K562 (cell line): ENCODE measurements at places on chromosomes 16 and 17. TPM values are rescaled to one million over a fixed set of nuclear protein-coding genes. Genes with fewer than 3 reads are reported as not detected.

DNA sequence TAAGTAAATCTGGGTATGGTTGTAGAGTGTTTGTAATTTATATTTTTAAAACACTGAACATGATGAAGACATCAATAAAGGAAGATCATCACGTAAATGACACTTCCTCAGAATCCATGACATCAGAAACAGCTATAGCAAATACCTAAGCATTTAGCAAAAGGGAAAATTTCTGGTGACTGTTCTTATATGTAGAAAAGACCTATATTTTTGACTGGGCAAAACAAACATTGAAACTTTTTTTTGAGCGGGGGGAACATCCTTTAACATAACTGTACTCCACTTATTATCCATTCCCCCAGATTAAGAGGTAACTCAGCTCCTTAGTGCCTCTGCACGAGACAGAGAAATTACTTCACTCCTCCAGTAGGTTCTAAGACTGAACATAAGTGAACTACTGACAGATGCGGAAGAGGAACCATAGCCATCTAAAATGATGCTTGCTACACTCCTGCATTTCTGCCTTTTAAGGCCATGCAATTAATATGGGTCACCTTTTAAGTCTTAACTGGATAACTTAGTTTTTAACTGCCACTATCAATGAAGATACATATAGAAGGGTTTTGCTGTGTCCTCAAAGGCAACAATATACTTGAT, 9.4 kb downstream of the CRYBA1 start:
- no peaks in the 10 kb centered on the region for H3K27me3 ChIP-seq
- no peak overlapping the region for H3K4me3 ChIP-seq
- peaks cover 57% of the 10 kb centered on the region for H3K36me3 ChIP-seq

DNA sequence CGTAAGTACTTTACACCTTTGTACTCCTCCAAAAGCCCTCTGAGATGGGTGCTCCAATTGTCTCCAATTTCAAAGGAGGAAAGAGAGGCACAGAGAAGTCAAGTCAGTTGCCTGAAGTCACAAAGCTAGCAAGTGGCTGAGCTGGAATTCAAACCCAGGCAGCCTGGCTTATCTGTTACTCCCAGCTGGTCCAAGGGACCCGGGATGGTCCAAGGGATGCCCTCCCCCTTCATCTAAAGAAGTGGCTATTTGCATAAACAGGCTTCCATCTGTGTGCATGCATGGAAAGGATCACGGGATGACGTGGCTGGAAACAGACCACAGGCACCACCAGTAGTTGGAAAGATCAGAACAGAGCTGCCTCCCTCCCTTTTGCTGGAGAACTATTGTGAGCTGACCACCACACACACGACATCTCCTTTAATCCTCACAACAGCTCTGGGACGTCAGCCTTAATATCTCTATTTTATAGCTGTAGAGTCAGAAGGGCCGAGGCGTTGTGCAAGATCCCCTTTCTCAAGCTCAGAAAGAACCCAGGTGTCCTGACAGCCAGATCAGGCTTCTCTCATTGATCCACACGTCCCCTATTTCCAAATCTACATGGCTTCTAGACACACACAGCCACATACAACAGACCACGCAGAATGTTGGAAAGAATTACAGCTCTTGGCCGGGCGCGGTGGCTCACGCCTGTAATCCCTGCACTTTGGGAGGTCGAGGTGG, 10.9 kb upstream of the COL1A1 start:
- peaks cover 55% of the 10 kb centered on the region for H3K4me1 ChIP-seq
- H3K27ac ChIP-seq, result no peak overlapping the region; the same call in 2 of the 3 replicates
- no peaks in the 10 kb centered on the region for H3K27me3 ChIP-seq

The TBC1D3 gene
- total RNA-seq, result 1.9 and 2.3 TPM in 2 replicates

- no peak overlapping the region for H3K4me3 ChIP-seq
- peaks cover 13% of the 10 kb centered on the region; the same call in 2 of the 3 replicates for H3K36me3 ChIP-seq
- no peaks in the 10 kb centered on the region for H3K27me3 ChIP-seq
- no peak for DNase-seq
- peaks cover 6% of the 10 kb centered on the region for H3K4me1 ChIP-seq
Measured at GRCh38 chr17:83029571-83029970, 49.8 kb upstream of the METRNL start.

DNA sequence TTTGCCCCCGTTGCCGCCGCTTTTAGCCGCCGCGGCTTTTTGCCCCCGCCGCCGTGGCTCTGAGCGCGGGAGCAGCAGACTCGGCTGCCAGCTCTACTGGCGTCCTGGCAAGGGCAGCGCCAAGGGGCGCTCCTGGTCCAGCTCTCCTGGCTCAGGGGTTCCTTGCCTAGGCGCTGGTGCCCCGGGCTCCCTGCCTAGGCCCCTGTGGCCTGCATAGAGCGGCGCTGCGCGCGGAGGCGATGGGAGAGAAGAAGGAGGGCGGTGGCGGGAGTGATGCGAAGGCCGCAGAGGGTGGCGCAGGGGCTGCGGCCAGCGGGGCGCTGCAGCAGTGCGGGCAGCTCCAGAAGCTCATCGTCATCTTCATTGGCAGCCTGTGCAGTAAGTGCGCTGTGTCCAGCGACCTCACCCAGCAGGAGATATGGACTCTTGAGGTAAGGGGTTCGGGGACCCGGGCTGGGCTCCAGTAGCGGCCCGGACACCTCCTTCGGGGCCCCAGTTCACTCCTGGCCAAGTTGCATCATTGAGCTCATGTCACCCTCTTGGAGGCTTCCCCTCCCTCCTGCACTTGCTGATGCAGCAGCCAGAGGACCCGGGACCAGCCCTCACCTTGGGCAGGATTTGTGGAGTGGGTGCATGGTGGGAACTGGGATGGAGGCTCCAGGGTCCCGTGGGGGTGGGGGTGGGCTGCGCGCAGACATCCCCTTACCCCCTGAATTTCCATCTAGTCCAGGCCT, 1344.4 kb downstream of the TP53TG3F start:
- H3K27me3 ChIP-seq, result no peaks in the 10 kb centered on the region
- no peak overlapping the region for H3K4me3 ChIP-seq
- no peak overlapping the region for H3K27ac ChIP-seq
- DNase-seq, result no peak
- H3K36me3 ChIP-seq, result no peaks in the 10 kb centered on the region

- H3K27ac ChIP-seq, result no peak overlapping the region
- no peak for DNase-seq
- no peaks in the 10 kb centered on the region for H3K27me3 ChIP-seq
Measured at GRCh38 chr17:75706042-75706728, 15.1 kb upstream of the ITGB4 start.

- no peak overlapping the region for H3K4me3 ChIP-seq
- H3K27me3 ChIP-seq, result peaks cover 27% of the 10 kb centered on the region
- H3K27ac ChIP-seq, result no peak overlapping the region
- peaks cover 8% of the 10 kb centered on the region; the same call in 2 of the 3 replicates for H3K36me3 ChIP-seq
Measured at GRCh38 chr16:66926961-66927436, 1.7 kb upstream of the RRAD start.

DNA sequence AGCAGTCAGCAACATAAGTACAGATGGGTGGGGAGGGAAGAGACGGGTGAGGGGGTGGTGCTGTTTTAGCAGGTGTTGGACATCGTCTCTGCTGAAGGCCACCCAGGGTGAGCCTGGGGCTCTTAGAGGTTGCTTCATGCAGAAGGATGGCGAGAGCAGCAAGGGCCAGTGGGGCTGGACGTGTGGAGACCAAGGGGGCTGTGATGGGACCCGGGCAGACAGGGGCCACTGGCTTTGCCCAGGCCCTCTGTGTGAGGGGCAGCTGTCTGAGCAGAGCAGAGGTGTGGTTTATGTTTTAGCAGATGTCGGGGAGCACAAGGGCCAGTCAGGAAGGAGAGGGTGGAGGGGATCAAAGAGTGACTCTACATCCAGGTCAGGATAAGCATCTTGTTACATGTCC, 4.8 kb downstream of the NARF start:
- H3K27me3 ChIP-seq, result no peaks in the 10 kb centered on the region; the same call in 2 of the 3 replicates
- no peak overlapping the region; the same call in 2 of the 3 replicates for H3K27ac ChIP-seq
- H3K4me3 ChIP-seq, result no peak overlapping the region
- peak; percentile 19 for DNase-seq
- peaks cover 49% of the 10 kb centered on the region for H3K4me1 ChIP-seq
- peaks cover 83% of the 10 kb centered on the region for H3K36me3 ChIP-seq

The HS3ST2 gene
- total RNA-seq, result not detected in 2 replicates

The FOXO3B gene
- total RNA-seq, result 3.9 and 5.2 TPM in 2 replicates

- H3K27me3 ChIP-seq, result no peaks in the 10 kb centered on the region
- no peak for DNase-seq
- peak overlapping the region; percentile 58 for H3K4me3 ChIP-seq
Measured at GRCh38 chr17:41687828-41688640, 651 bp upstream of the EIF1 start.

The RAPGEFL1 gene
- 3.6 and 4.1 TPM in 2 replicates for total RNA-seq

- no peaks in the 10 kb centered on the region for H3K36me3 ChIP-seq
- no peaks in the 10 kb centered on the region for H3K4me1 ChIP-seq
- H3K4me3 ChIP-seq, result no peak overlapping the region
- no peak overlapping the region for H3K27ac ChIP-seq
- H3K27me3 ChIP-seq, result no peaks in the 10 kb centered on the region
- DNase-seq, result no peak
Measured at GRCh38 chr16:31674686-31675085, 147.0 kb downstream of the AHSP start.

GRCh38 chr17:2872282-2872681, 76.0 kb downstream of the RAP1GAP2 start:
- H3K4me1 ChIP-seq, result no peaks in the 10 kb centered on the region
- DNase-seq, result no peak
- H3K4me3 ChIP-seq, result no peak overlapping the region
- H3K27ac ChIP-seq, result no peak overlapping the region

GRCh38 chr17:5669191-5669590, 84.9 kb upstream of the NLRP1 start:
- H3K27me3 ChIP-seq, result peaks cover 37% of the 10 kb centered on the region
- no peak overlapping the region for H3K4me3 ChIP-seq
- DNase-seq, result no peak
- no peaks in the 10 kb centered on the region for H3K4me1 ChIP-seq
- H3K36me3 ChIP-seq, result no peaks in the 10 kb centered on the region

DNA sequence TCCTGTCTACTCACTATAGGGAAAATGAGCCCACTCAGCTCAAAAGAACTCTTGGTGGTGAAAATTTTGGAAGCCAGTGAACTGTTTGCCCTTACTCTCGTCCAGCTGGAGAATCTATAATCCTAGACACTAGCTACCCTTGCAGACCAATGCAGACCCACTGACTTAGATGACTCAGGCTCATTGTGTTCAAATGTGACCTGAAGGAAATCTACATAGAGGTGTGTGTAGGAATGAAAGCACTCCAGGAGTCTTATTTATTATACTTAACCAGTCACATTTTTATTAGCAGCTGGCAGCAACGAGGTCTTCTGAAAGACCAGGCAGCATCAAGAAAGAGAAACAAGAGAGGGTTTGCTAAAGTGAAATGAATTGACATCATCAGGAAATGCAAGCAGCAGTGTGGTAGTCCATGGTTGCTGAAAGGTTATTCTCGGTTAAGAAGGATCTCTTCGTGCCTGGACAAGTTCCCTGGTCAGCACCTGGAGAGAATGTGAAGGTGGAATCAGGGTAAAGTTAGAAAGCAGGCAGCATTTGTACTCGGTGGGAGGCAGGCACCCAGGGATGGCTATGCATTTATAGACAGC, 1.4 kb downstream of the KRTAP29-1 start:
- no peak for DNase-seq
- H3K4me1 ChIP-seq, result no peaks in the 10 kb centered on the region
- no peak overlapping the region for H3K27ac ChIP-seq
- peaks cover 27% of the 10 kb centered on the region for H3K27me3 ChIP-seq

- H3K27me3 ChIP-seq, result no peaks in the 10 kb centered on the region
- H3K4me3 ChIP-seq, result peak overlapping the region; percentile 72
- DNase-seq, result peak; percentile 30
- no peaks in the 10 kb centered on the region for H3K36me3 ChIP-seq
- H3K4me1 ChIP-seq, result peaks cover 21% of the 10 kb centered on the region
- peak overlapping the region; percentile 42; the same call in 2 of the 3 replicates for H3K27ac ChIP-seq
Measured at GRCh38 chr17:30379303-30379902, 676 bp downstream of the CPD start.

GRCh38 chr17:9816472-9816871, 5.4 kb downstream of the GSG1L2 start:
- H3K27me3 ChIP-seq, result no peaks in the 10 kb centered on the region
- no peak overlapping the region for H3K27ac ChIP-seq
- H3K4me1 ChIP-seq, result no peaks in the 10 kb centered on the region
- no peak for DNase-seq
